ENCODE measurements at places on chromosomes 16 and 17.

- DNase-seq, result no peak
Observed at GRCh38 chr17:28841901-28842281, 699 bp downstream of the FAM222B start.

DNA sequence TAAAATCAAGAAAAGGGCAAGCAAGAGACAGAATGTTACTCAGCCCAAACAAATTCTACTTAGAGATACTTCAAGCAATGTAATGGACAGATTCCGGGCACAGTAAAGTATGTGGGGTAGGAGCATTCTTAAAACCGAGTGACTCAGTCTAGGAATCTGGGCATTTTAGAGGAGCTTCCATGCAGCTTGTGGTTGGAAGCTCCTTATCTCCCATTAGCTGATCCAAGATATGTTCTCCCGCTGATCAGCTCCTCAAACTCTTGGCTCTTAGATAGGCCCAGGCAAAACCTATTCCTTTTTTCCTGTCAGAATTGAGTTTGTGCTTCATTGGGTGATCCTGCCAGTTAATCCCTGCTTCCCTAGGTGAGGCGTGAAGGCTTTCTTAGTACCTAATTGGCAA lies 303.3 kb downstream of the CEP112 start:
- DNase-seq, result no peak

GRCh38 chr17:69669441-69670178 lies 255.1 kb downstream of the MAP2K6 start:
- DNase-seq, result no peak

GRCh38 chr17:1906662-1907101 lies 76.9 kb downstream of the RPA1 start:
- DNase-seq, result no peak

GRCh38 chr16:22252317-22252716 lies 44.9 kb upstream of the POLR3E start:
- DNase-seq, result no peak

DNA sequence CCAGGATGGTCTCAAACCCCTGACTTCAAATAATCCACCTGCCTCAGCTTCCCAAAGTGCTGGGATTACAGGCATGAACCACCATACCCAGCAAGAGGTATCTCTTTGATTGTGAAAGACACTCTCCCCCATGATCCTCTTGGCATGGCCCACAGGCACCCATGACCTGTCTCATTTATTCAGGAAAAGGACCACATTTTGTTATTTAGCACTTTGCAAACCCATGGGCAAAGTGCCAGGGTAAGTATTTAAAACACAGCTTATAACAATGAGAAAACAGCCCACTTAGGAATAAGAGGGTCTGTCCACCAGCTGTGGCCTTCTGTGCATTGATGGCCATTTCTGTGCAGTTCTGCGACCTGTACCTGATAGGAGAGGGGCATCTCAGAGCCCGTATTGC lies 12.8 kb upstream of the AKTIP start:
- no peak for DNase-seq

DNA sequence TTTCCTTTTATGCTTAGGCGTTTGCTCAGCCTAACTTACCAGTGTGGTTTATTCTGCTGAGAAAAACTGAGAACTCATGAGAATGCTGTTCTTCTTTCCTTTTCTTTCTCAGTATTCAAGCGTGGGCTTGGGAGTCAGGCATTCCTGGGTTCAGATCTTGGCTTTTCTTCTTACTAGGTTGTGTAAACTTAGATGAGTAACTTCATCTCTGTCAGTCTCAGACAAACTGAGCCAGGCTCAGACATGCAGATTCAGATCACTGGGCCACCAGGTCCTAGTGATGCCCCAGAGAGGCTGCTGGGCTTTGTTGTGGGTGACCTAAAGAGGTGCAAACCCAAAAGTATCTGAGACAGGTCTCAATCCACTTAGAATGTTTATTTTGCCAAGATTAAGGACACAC lies 95.8 kb upstream of the MPHOSPH6 start:
- DNase-seq, result no peak

DNA sequence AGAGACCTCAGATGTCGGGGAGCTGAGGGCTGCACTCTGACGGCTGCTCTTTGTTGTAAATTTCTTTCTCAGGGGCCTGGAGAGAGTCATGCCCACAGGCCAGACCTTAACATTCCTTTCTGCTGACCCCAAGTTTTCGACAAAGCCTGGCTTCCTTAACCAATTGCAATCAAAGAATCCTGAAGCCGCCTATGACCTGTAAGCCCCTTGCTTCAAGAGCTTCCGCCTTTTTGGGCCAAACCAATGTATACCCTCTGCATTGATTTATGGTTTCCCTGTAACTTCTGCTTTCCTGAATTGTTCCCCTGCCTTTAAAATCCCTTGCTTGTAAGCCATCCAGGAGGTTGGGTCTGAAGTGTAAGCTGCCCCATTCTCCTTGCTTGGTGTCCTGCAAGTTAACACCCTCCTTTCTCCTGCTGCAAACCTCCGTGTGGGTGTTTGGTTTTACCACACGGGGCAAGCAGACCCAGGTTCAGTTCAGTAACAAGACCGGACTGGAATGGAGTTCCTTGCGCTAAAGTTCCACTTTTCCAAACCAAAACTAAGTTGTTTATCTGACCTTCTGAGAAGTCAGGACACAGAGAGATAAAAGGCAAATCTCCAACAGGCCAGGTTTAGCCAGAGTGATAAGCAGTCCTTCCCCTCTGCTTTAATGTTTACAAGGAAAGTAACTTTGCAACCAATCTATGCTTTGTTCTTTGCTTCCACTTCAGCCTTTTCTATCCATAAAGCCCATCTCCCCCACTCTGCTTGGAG lies 141.6 kb downstream of the KCNJ12 start:
- no peak for DNase-seq

GRCh38 chr17:19311421-19312215 lies 50.9 kb downstream of the B9D1 start:
- DNase-seq, result no peak

- DNase-seq, result no peak
Observed at GRCh38 chr17:53570731-53571130, 252.0 kb upstream of the KIF2B start.

GRCh38 chr16:79703066-79703465 lies 102.5 kb upstream of the MAF start:
- no peak for DNase-seq

DNA sequence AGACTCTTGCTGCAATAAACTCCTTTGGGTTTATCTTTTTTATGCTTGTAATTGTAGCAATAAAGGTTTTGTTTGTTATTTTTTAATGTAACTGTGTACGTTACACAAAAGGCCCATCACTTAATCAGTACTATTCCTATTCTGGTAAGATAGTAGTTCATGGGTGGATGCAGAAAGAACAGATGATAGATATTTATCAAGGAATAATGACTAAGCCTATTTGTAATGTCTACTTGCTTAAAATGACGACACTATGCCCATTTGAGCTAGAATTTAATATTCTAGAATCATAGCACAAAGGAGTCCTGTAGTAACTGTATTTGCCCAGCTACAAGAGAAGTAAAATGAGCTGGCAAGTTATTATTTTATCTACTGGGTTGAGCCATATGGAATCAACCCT lies 235.4 kb upstream of the DYNLRB2 start:
- DNase-seq, result no peak

- DNase-seq, result no peak
Observed at GRCh38 chr17:81537856-81538555, 9.8 kb downstream of the FSCN2 start.

- DNase-seq, result no peak
Observed at GRCh38 chr17:34580685-34581445, 1.5 kb downstream of the TMEM132E start.

DNA sequence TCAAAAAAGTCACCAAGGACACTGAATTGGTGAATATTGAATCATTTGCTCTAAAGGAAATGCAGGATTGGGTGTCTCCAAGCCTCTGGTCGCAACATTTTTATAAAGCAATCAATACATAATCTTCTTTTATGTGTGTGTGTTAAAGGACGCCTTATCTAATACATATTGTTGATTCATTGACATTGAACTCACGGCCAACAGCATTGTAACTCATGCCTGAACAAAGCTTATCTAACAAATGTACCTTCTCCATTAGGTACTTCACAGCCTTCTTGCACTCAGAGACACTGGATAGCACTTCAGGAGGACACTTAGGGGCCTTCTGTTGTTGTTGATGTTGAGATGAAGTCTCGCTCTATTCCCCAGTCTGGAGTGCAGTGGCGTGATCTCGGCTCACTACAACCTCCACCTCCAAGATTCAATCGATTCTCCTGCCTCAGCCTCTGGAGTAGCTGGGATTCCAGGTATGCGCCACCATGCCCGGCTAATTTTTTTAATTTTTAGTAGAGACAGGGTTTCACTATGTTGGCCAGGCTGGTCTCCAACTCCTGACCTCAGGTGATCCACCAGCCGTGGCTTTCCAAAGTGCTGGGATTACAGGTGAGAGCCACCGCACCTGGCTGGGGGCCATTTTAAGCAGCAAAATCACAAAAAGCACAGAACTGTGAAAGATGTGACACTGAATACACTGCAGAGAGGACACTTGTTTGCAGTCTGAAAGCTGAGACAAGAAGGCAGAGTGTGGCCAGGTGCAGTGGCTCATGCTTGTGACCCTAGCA lies 13.2 kb upstream of the PDXDC1 start:
- no peak for DNase-seq

DNA sequence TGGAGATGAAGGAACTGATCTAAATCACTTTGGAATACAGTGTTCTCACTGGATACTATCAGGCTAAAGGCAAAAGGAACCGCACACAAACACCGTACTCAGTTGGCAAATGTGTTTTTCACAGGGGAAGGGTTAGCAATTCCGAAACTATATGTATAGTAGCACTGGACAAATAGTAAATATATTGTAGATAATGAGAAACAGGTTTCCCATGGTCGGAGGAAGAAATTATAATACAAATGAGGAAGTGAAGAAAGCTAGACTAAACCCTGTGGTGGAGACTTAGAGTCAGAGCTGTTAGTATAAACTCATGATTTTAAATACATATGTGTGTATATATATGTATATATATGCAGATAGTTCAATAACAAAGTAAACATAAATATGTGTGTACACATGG lies 414.1 kb upstream of the SALL1 start:
- DNase-seq, result no peak

GRCh38 chr16:55331648-55332185 lies 7.7 kb downstream of the IRX6 start:
- no peak for DNase-seq

GRCh38 chr17:65978871-65979270 lies 213.1 kb downstream of the CEP112 start:
- no peak for DNase-seq

GRCh38 chr16:85673529-85674417 lies 15.0 kb downstream of the GINS2 start:
- DNase-seq, result no peak

- no peak for DNase-seq
Observed at GRCh38 chr17:41937970-41938954, 7.8 kb downstream of the ODAD4 start.

DNA sequence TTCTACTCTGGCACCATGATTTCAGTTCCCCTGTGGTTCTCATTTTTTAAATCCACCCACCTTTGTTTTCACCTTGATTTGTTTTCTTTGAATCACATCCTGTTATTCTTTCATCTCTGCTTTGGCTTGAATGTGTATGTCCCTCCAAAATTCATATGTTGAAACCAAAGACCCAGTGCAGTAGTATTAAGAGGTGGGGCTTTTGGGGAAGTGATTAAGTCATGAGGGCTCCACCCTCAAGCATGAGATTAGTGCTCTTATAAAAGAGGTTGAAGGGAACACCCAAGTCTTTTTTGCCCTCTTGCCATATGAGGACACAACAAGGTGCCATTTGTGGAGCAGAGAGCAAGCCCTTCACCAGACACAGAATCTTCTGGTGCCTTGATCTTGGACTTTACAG lies 382.3 kb downstream of the SLC39A11 start:
- no peak for DNase-seq

GRCh38 chr17:73335591-73336407 lies 24.0 kb upstream of the CDC42EP4 start:
- no peak for DNase-seq

GRCh38 chr16:81006211-81006812 lies 373 bp downstream of the CMC2 start:
- DNase-seq, result peak; percentile 29

DNA sequence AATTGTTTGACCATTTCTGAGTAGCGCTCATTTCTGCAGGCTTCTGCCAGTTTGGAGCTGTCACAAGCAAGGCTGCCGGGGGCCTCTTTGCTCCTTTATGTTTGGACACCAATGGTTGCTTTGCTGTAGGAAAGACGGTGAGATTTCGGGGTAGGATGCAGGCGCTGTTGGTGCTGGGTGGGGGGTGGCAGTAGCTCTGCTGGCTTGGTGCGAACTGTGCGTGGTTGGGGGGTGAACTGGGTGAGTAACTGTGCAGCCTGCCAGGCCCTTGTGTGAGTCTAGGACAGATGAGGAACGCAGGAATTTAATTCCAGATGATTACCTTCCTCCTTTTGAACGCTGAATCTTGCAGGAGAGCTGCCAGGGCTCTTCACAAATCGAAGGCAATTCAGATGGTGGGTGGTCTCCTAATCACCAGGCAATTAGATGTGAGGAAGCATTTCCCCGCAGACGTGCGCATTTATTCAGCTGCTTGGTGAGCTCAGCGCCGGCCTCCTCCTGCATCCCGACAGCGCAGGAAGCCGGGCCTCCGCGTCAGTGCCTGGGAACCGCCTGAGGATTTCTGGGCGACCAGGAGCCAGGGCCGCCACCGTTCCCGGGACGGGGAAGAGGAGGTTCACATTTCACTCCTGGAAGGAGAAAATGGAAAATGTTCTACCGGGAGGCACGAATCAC lies 154.4 kb downstream of the FOXL1 start:
- DNase-seq, result no peak

DNA sequence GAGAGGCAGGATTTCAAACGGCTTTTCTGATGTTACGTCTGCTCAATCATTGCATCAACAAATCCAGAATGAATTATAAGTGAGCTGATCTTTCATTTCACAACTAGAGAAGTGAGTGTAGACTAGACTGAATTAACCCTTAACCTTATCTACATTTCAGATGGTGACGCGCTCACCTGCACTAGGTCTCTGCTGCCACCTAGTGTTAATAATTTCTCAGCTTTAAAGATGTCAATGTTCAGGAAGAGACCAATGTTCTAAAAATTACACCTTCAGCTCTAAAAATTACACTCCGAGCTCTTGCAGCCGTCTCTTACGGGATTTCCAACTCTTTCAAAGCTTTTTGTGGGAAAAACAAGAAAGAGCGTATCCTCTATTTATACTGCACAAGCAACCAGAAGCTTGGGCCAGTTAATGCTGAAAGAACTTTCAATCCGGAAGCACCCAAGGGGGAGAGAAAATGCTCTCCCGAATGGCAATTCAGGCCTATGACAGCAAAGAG lies 88.2 kb upstream of the FA2H start:
- peak; percentile 54 for DNase-seq

All from GM12891 (cell line).